Amniotic stem cell (primary cell): ENCODE measurements at places on chromosomes 3 and 15.

- DNase-seq = peak; percentile 30
Observed at GRCh38 chr3:28317438-28318022, 31.0 kb upstream of the ZCWPW2 start.

DNA sequence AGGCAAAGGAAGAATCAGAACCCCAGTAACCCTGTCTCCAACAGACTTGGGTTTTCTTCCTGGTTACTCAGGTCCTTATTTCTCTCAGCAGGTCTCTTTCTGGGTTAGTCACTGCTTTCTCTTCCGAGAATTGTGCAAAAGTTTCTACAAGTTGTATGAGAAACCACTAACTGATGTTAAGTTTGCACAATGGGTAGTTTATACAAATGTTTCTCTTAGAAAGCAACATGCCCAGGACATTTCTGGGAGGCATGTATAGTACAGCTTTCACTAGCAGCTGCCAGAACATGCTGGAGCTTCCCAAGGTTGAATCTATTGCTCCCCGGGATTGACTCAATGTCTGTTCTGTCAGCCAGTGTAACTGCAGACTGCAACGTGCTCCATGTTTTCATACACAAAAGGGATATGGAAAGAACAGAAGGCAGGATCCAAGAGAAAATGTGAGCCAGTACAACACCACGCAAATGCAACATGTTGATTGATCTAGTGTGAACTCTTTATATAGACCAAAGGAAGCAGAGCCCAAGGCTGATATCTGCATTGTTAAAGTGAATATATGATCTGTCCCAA lies 887.8 kb downstream of the MCTP2 start:
- DNase-seq = no peak

DNA sequence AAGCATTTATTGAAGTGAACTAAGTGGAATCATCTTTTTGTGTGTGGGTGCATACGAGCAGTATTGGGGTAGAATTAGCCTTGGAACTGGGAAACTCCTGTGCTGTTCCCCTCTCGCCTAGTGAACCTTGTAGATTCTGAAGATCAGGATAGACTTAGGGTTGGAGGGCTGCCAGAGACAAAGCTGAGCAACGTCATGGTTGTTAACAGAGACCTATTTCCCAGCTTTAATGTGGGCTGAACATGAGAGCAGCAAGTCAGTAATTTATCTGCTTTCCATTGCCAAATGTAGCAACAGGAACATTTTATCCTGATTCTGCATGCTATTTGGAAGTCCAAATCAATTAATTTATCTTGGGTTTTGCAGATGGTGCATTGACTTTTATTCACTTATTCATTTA lies 246.6 kb downstream of the IL20RB start:
- DNase-seq = no peak

DNA sequence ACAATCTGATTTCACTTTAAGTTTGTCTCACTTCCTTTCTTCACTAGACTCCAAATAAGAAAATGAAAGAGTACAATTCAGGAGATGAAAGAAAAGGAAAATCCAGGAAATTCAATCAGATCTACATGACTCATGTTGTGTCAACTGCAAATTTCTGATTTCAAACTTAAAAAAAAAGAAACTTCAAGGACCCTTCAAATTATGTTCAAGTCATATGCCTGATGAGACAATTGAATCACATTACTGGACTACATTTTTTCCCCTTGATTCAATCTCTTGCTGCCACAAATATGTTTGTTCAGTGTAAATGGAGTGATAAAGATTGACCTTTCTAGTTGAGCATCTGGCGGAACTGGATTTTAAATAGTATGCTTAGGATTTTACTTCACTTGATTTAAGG lies 37.4 kb downstream of the FRMD5 start:
- DNase-seq = peak; percentile 60

DNA sequence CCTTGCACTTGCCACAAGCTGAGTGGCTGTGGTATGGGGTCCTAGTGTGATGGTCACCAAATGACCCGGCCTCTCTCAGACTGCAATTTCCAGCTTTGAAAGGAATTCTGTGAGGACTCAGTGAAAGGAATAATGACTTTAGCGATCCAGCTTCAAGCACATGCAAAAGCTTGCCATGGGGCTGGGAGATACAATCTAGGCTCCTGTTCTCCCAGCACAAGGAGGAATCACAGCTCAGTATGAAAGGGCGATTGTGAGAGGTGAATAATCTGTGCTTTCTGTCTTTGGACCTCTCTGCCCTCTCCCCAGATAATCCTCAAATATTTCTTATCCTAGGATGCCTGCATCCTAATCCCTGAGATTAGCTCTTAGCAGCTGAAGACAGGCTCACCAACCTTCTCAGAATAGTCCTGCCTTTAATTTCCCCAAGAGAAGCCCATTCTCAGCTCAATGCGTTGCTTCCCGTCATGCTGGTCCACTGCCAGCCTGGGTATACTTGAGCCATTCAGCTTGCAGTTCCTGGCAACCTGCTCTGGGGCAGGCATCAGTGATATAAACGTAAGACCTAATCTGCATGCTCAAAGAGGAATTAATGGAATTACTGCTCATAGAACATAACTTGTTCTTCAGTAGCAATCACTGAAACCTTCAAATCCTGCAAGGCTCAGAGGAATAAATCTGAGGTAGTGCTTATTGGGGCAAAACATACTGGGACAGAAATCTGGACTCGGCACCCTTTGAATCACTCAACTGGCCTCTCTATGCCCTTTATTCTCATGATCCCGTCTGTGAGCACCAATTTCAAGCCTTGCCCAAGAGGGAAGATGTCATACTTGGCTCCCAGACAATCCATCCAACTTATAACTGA lies 15.1 kb downstream of the TLNRD1 start:
- DNase-seq = no peak

GRCh38 chr15:58951388-58952007 lies 18.0 kb upstream of the SLTM start:
- DNase-seq = peak; percentile 23
